RWPE2 (cell line): ENCODE measurements at places on chromosomes 6 and 20.

- no peaks in the 10 kb centered on the region for H3K27me3 ChIP-seq
- H3K4me3 ChIP-seq, result no peak overlapping the region
- H3K4me1 ChIP-seq, result no peaks in the 10 kb centered on the region
- H3K36me3 ChIP-seq, result no peaks in the 10 kb centered on the region
- peak; percentile 34 for DNase-seq
- no peak overlapping the region for H3K27ac ChIP-seq
These were observed 13.1 kb downstream of the ACSS1 start for GRCh38 chr20:25044660-25045342.

DNA sequence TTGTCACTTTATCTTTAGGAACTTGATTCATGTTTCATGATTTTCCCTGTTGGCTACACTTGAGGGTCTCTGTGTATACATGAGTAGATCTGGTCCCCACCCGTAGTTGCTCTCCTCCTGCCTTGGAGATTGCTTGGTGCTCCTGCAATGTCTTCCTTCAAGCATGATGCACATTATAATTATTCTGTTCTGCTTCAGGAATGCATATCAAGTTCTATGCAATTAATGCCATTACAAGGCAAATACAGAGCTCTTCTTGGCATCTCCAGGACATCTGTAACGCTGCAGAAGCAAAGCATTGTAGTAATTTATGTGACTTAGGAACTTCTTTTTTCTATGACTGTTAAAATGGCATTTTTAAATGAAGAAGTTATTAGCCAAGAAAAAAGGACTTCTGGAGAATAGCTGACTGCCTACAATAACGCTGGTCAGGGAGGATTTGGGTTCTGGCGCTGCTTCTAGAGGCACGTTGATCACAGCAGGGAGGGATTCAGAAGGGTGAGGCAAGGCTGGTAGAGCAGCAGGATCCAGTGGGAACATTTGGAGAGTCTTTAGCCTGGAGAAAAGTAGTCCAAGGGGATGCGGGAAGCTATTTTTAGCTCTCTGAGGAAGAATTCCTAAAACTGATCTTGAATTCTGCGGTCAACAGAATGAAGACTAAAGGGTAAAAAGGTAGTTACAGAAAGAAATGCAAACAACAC lies 203.6 kb downstream of the PLCB1 start:
- H3K36me3 ChIP-seq, result no peaks in the 10 kb centered on the region
- no peak overlapping the region for H3K27ac ChIP-seq
- no peak overlapping the region for H3K4me3 ChIP-seq
- no peaks in the 10 kb centered on the region for H3K4me1 ChIP-seq

GRCh38 chr6:10300071-10300470 lies 114.8 kb downstream of the TFAP2A start:
- H3K4me1 ChIP-seq, result peaks cover 8% of the 10 kb centered on the region
- H3K27ac ChIP-seq, result no peak overlapping the region
- no peaks in the 10 kb centered on the region for H3K27me3 ChIP-seq
- no peak for DNase-seq
- H3K36me3 ChIP-seq, result no peaks in the 10 kb centered on the region

DNA sequence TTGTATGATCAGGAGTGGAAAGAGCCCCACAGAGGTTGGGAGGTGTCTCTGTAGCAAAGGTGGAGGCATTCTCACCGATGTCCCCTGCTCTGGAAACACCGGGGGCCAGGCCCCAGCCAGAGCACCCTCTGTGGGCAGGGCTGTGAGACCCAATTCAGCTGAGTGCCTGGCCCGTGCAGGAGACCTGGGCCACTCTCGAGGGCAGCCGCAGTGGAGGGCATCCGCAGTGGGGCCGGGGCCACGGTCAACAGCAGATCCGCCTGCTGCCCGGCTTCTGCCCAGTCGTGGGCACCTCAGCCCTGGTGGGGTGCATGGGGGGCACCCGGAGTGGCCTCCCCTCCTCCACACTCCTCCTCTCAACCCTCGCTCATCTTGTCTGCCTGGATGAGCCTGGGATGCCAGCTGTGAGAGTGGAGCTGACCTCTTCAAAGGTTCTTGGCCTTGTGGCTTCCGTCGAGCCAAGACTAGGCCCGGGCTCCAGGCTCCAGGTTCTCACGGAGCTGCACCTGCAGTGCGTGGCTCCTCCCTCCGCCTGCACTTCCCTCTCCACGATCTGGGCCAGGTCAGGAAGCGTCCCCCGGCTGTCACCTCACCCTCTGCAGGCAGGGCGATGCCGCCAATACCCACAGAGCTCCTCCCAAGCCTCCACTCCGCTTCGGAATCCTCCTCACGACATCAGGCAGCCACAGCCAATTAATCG lies 134.8 kb downstream of the TAF4 start:
- no peaks in the 10 kb centered on the region for H3K27me3 ChIP-seq
- no peak overlapping the region for H3K4me3 ChIP-seq
- H3K36me3 ChIP-seq, result peaks cover 26% of the 10 kb centered on the region
- H3K4me1 ChIP-seq, result no peaks in the 10 kb centered on the region

DNA sequence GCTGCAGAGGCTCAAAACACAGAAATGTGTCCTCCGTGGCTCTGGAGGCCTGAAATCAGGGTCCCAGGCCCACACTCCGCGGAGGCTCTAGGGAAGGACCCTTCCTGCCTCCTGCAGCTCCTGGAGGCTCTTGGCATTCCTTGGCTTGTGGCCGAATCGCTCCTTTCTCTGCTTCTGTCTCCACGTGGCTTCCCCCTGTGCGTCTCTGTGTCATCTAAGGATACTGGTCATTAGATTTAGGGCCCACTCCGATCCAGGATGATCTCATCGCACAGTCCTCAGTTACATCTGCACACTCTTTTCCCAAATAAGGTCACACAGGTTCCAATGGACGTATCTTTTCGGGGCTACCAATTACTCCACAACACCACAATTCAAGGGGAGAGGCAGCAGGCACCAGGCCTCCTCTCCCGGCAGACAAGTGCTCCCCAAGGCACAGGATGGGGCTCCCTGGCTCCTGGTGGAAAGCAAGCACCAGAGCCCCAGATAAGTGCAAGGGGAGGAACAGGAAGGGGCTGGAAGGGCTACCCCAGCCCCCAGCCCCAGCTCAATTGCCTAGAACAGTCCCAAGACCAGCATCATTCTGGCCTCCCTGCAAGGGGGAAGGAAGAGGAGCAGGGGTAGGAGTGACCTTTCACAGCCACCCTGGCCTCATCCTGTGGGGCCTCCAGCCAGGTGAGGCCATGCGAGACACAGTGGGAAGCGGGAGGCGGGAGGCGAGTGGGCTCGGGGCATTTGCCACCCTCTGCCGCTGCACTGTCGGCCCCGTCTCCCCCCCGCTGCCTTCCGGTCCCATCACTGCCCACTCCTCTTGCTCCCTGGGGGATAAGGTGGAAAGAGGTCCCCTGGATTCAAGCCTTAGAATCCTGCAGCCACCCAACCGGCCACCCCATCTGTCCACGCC lies 16.3 kb downstream of the NTSR1 start:
- H3K4me1 ChIP-seq, result no peaks in the 10 kb centered on the region
- peaks cover 5% of the 10 kb centered on the region for H3K36me3 ChIP-seq
- no peak overlapping the region for H3K4me3 ChIP-seq

GRCh38 chr6:126821706-126822105 lies 296.8 kb upstream of the RSPO3 start:
- H3K36me3 ChIP-seq, result no peaks in the 10 kb centered on the region
- no peaks in the 10 kb centered on the region for H3K4me1 ChIP-seq
- H3K27ac ChIP-seq, result no peak overlapping the region

DNA sequence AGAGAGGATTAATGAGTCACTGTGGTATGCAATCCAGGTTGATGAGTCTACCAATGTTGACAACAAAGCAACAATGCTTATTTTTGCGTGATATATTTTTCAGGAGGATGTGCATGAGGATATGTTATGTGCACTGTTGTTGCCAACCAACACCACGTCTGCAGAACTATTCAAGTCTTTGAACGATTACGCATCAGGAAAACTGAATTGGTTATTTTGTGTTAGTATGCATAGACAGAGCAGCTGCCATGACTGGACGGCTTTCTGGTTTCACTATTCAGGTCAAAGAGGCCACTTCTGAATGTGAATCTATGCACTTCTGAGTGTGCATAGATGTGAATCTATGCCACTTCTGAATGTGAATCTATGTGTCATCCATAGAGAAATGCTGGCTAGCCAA lies 134.0 kb upstream of the GRIK2 start:
- no peaks in the 10 kb centered on the region for H3K27me3 ChIP-seq
- H3K36me3 ChIP-seq, result no peaks in the 10 kb centered on the region
- no peaks in the 10 kb centered on the region for H3K4me1 ChIP-seq
- no peak for DNase-seq
- no peak overlapping the region for H3K27ac ChIP-seq
- no peak overlapping the region for H3K4me3 ChIP-seq

DNA sequence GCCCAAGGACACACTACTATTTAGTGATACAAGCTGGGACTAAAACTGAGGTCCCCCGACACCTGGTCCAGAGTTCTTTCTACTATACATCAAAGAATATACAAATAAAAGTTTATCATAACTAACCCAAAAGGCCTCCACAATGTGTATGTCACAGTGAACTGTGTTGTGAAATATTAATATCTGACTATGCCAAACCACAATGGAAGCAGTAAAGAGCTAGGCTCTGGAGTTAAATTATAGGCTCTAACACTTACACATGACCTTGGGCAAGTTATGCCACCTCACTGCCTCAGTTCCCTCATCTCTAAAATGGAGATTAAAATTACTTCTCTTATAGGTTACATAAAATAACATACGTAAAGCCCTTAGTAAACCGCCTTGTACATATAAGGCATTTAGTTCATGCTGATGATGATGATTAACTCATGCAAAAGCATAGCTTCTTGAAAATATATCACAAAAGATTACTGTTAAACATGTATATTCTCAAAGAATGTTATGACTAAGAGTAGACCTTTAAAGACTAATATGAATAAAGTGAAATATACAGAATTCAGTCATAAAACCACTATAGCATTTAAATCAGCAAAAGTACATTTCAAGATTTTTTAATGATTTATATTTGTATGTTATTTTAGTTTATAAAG lies 5.7 kb downstream of the SUPT3H start:
- H3K36me3 ChIP-seq, result no peaks in the 10 kb centered on the region
- H3K27me3 ChIP-seq, result no peaks in the 10 kb centered on the region

- H3K27me3 ChIP-seq, result no peaks in the 10 kb centered on the region
- H3K4me3 ChIP-seq, result no peak overlapping the region
- no peaks in the 10 kb centered on the region for H3K4me1 ChIP-seq
- H3K36me3 ChIP-seq, result no peaks in the 10 kb centered on the region
- no peak overlapping the region for H3K27ac ChIP-seq
These were observed 107.0 kb downstream of the OLIG3 start for GRCh38 chr6:137387096-137387764.

DNA sequence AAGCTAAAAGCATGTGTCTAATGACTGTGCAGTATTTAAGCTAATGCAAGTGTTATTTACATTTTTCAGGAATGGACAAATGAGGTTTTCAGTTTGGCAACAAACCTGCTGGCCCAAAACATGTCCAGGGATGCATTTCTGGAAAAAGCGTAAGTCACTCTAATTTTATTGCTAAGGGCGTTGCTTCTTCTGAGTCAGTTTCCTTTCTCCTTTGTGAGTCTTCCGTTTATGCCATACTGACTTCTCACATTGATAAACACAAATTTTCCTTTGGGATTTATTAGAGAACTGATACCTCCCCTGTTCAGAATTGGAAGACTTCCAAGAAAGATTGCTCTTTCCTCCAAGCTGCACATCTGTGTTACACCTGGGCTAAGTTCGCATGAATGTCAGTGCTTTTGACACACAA lies 422.9 kb upstream of the PLCB4 start:
- no peaks in the 10 kb centered on the region for H3K27me3 ChIP-seq
- DNase-seq, result no peak
- peak overlapping the region; percentile 81 for H3K27ac ChIP-seq
- no peaks in the 10 kb centered on the region for H3K36me3 ChIP-seq
- H3K4me3 ChIP-seq, result no peak overlapping the region
- peaks cover 29% of the 10 kb centered on the region for H3K4me1 ChIP-seq

DNA sequence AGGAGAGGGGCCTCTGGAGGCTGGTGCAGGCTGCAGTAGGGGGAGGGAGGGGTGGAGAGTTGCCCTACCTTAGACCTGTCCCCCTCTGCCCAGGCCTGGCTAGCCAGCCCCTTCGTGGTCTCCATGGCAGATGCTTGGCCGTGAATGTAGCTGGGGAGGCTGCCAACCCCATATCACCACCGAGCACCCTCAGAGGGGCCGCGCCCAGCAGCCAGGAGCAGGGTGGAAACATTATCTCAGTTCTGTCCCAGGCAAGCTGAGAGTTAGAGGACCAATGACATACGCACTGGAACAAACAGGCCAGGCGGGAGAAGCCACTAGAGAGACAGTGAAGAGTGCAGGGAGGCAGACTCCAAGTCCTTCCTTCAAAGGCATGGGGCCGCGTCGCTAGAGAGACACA lies 66.5 kb downstream of the LRFN2 start:
- H3K4me3 ChIP-seq, result no peak overlapping the region
- no peak for DNase-seq
- peaks cover 2% of the 10 kb centered on the region for H3K27me3 ChIP-seq
- no peaks in the 10 kb centered on the region for H3K4me1 ChIP-seq

DNA sequence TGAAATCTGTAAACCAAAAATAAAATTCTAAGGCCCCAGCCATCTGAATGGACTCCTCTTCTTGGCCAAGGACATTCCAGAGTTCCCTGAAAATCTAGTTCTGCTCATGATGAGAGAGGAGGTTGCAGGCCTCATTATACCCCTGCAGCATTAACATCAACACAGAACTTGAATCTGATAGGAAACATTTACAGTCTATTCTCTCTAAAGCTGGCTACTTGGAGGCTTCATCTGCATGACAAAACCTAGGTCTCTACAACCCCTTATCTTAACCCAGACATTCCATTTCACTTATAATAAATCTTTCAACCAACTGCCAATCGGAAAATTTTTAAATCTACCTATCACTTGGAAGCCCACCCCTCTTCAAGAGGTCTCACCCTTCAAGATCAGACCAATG lies 15.7 kb downstream of the RTN4IP1 start:
- peaks cover 20% of the 10 kb centered on the region for H3K36me3 ChIP-seq
- no peak for DNase-seq
- no peaks in the 10 kb centered on the region for H3K4me1 ChIP-seq
- no peak overlapping the region for H3K27ac ChIP-seq
- H3K27me3 ChIP-seq, result no peaks in the 10 kb centered on the region

GRCh38 chr20:62828511-62829230 lies 11.8 kb downstream of the COL9A3 start:
- H3K36me3 ChIP-seq, result no peaks in the 10 kb centered on the region
- no peaks in the 10 kb centered on the region for H3K27me3 ChIP-seq
- no peak overlapping the region for H3K27ac ChIP-seq
- H3K4me3 ChIP-seq, result no peak overlapping the region
- DNase-seq, result no peak
- peaks cover 17% of the 10 kb centered on the region for H3K4me1 ChIP-seq

DNA sequence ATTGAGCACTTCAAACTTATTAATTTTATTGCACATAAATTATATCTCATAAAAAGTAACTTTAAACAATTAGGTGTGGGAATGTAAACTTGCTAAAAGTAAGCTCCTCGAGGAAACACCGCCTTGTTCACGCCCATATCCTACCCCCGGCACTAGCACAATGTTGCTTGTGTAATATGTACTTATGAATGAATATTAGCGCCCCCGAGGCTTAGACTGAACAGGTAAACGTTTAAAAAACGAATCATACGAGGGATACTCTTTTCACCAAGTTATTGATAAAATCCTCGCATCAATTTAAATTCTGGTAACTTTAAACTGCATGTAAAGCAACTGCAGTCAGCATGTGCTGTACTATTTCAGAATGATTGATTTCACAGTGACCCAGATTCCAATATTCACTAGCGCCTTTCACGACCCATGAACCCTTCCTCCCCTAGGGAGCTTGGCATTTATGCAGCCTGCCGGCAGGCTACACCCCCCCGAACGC lies 637 bp downstream of the TFB1M start:
- peaks cover 29% of the 10 kb centered on the region for H3K4me1 ChIP-seq
- H3K4me3 ChIP-seq, result peak overlapping the region; percentile 64
- H3K36me3 ChIP-seq, result peaks cover 43% of the 10 kb centered on the region
- peak overlapping the region; percentile 80 for H3K27ac ChIP-seq
- no peaks in the 10 kb centered on the region for H3K27me3 ChIP-seq
- no peak for DNase-seq

GRCh38 chr6:149755300-149756260 lies 6.0 kb downstream of the PCMT1 start:
- DNase-seq, result no peak
- H3K27me3 ChIP-seq, result no peaks in the 10 kb centered on the region
- no peak overlapping the region for H3K4me3 ChIP-seq
- no peak overlapping the region for H3K27ac ChIP-seq
